ENCODE measurements at places on chromosomes 2 and 18.

GRCh38 chr2:134718817-134719814 lies at the start of gene TMEM163:
Gene TMEM163 (minus strand): TSS chr2:134719000.
- DNase-seq: no peak

DNA sequence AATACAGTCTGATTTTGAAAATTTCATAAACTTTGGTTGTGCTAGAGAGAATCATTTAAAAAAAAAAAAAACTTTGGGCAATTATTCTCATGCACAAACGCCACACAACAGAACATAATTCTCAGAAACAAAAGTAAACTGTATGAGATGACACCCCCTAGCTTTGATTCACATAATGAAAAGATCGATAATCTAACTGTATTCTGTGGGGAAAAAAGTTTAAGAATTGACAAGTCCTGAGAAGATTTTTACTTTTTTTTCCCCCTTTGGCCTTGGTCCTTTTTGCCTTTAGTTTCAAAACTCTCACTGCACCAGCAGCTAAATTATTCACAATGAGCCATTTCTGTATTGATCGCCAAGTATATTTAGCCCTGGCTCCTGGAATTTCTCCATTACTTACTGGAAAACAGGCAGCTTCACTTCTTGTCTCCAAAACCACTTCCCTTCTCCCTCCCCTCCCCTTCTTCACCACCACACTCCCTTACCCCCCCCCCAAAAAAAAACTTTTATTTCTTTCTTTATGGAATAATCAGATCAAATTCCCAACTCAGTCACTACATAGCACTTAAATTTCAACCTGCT lies 2.0 kb downstream of the IKZF2 start:
- DNase-seq: no peak

DNA sequence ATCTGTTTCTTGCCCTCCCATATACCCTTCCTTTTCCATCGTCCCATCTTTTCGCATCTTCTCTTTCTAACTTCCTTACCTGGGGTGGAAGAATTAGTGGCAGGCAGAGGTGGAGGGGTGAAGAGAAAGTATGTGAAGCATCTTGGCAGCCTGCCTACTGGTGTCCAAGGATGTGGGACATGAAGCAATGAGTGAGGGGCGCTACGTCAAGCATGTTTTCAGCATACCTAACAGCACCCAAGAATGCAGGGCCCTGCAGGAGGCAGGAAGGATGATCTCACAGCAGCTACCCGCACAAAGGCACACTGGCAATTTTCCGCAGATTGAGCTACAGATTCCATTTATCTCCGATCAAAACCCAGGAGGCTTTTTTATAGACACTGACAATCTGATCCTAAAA lies 42.2 kb downstream of the METTL4 start:
- no peak for DNase-seq

- no peak for DNase-seq
These were observed 60.7 kb upstream of the ZEB2 start for GRCh38 chr2:144580521-144581161.

DNA sequence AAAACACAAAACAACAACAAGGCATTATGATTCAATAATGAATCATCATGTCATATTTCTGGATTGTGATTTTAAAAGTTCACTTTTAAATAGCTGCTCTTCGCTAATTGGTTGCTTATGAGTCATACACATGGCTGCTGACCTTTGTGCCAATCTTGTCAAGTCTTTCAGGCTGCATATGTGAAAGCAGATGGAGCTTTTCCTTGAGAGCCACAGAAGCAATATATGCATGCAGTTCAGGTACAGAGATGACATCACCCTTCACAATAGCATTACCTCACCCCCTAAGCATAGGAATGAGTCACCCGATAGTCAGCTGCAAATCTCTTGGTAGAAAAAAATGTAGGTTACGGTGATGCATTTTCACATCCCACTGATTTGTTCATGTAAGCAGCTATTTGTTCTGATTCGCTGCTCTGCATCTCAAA lies 27.2 kb downstream of the EIF2AK3 start:
- peak; percentile 74 for DNase-seq

DNA sequence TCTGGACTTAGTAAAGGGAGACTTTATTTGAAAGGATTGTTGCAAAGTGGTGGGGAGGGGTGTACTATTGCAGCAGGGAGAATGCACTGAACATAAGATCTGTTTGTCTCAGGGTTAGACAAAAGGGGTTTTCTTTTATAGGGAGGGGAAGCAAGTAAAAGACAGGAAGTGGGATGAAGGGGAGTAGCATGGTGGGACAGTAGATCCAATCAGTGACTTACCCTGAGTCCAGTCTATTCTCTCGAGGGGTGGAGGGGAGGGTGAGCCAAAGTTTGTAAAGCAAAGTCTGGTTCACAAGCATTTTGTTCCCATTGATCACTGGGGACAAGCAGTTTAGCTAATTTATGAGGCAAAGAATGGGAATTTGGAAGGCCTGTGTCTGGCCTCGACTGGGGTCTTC lies 35.0 kb upstream of the CYP27C1 start:
- peak; percentile 0 for DNase-seq

DNA sequence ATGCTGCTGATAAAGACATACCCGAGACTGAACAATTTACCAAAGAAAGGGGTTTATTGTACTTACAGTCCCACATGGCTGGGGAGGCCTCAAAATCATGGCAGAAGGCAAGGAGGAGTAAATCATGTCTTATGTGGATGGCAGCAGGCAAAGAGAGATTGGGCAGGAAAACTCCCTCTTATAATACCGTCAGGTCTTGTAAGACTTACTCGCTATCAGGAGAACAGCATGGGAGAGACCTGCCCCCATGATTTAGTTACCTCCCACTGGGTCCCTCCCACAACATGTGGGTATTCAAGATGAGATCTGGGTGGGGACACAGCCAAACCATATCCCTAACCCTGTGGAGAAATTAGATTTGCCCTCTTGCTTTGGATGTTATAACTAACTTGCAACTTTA lies 1068.0 kb upstream of the ZEB2 start:
- no peak for DNase-seq

DNA sequence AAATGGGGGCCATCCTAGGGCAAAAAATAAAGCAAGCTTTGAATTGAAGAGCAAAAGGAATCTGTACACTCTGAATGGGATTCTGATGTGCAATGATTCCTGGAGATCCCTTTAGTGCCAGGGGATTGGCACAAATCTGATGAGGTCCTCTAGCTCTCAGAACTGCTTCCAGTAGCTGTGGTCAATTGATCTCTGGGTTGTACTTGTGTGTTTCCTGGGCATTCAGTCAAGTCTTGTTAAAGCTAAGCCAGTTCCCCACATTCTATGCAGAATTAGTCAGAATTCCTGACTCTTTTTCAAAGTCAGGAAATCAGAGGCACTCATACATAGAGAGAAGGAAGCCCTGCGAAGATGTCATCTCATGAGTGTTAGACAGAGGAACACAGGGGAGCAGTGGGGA lies 161.3 kb downstream of the DNER start:
- no peak for DNase-seq

DNA sequence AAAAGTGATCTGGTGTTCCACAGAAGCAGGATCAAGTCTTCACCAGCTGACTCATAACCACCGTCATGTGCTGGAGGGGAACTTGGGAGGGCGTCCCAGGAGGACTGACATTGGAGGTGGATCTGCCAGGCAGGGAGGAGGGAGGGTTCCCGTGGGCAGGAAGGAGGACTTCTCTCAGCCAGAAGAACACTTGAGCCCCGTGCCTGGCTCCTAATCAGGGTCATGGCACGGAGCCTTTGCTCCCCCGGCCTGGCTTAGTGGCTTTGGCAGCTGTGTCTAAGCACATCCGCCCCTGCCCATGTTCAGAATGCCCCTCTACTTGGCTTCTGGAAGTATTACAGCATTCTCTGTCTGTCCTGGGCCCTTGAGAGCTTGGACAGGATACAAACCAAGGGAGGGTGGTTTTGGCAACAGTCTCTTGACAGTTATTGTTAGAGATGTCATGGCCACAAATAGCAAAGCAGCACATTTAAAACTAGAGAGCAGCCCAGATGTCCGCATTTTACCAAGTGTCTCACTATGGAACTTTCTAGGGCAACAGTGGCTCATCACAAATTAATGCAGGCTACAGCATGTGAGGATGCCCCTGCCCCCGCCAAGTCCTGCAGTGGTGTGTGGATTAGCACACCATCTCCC lies 11.5 kb downstream of the PPP1R7 start:
- no peak for DNase-seq

GRCh38 chr2:11784280-11784679 lies 37.8 kb downstream of the LPIN1 start:
- DNase-seq: no peak

DNA sequence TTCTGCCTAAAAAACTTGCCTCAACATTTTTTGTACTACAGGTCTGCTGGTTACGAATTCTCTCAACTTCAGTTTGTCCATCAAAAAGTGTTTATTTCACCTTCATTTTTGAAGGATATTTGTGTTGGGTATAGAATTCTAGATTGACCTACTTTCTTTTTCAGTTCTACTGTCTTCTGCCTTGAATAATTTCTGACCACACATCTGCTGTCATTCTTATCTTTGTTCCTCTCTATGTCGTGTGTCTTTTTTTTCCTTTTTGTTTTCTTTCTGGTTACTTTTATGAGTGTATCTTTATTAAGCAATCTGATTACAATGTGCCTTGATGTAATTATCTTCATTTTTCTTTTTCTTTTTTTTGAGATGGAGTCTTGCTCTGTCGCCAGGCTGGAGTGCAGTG lies 25.3 kb downstream of the ADCY3 start:
- no peak for DNase-seq

DNA sequence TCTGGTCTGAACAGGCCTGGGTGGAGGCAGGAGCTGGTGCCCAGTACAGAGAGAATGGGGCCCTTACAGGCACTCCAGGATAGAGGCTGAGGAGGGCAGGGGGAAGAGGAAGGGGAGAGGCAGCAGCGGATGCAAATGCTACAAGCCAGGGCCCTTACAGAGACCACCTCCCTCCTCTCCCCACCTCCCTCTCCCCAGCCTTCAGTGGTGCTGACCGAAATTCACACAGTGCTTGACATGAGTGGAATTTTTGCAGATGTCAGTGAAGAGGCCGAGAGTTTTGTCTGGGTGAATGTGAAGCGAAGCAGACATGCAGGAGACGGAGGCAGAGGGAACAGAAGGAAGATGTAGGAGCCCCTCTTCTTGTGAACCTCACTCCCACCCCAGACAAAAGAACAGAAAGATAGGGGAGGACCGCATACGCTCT lies 31.9 kb downstream of the CIB4 start:
- no peak for DNase-seq

DNA sequence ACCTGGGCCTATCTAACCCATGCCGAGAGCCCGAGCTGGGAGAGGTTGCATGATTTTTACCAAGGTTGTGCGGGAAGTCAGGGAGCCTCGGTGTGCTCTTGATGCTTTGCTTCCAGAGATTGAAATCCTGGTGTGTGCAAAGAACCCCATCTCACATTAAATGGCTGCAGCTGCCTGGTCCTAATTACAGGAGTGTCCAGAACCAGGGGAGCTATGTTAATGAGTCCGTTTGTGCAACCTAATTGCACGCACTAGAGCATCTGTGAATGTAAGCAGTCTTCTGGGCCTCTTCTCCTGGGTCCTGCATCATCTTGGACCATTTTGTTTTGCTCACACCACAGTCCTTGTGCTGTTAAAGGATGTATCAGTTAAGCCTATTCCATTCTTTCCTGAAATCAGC lies 263.8 kb downstream of the AGAP1 start:
- no peak for DNase-seq

DNA sequence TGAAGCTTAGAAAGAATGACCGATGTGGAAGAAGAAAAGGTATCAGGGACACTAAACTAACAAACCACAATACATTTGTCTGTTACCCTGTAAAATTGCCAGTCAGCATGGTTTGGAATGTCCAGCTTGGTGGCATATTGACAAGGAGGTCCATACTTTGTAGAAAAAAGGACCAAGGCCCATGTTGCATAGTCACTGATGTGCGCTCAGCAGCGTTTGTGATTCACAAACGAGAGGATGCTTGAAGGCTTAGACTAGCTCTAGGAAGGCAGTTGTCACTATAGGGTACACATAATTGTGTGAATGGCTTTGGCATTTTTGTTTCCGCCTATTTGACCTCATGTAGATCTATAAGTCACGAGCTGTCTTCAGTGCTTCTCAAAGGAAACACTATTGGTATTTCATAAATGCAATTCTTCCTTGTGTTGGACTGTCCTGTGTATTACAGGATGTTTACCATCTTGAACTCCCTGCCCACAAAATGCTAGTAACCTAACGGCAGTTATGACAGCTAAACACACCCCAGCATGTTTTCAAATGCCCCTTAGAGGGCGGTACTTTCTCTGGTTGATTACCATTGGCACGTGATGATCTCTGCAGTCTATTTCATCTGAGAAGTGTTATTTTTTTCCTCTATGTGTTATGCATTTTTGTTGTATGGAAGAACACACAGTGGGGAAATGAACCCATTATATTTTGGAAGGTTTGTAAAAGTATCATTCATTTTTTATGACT lies 304.2 kb downstream of the CYRIA start:
- DNase-seq: no peak

GRCh38 chr2:68103709-68104055 lies 40.9 kb upstream of the C1D start:
- no peak for DNase-seq

- no peak for DNase-seq
These were observed 238.8 kb downstream of the CD226 start for GRCh38 chr18:69708844-69709243.

DNA sequence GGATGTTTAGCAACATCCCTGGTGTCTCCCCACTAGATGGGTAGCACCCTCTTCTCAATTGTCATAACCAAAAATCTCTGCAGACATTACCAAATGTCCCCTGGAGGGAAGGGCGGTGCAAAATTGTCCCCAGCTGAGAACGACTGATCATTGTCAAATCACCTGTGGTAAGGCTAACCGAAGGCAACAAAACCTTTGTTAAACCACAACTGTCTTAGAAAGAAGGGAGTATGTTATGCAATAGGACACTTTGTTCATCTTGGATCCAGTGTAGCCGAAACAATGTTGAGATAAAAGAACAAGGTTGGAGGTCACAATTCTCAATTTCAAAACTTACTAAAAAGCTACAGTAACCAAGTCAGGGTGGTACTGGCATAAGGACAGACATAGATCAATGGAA lies 50.3 kb upstream of the ST3GAL5 start:
- no peak for DNase-seq

- DNase-seq: no peak
These were observed 101.9 kb downstream of the USP34 start for GRCh38 chr2:61368687-61369665.

All from left kidney (tissue), 8 donors.